Daoy (cell line): ENCODE measurements at places on chromosomes 4 and X. TPM values are rescaled to one million over a fixed set of nuclear protein-coding genes. Genes with fewer than 3 reads are reported as not detected.

FAM47E gene
- total RNA-seq = 0.11 and 2.8 TPM in 2 replicates

KCND1 gene
- 0.18 and 0.46 TPM in 2 replicates for total RNA-seq

SASH3 gene
- total RNA-seq = not detected in 2 replicates

ZXDA gene
- total RNA-seq = 2.1 and 2.4 TPM in 2 replicates

NDP gene
- total RNA-seq = 0.06 TPM in 1 of 2 replicates, not detected in the other

ARX gene
- not detected in 2 replicates for total RNA-seq

F11 gene
- not detected in 2 replicates for total RNA-seq

COL25A1 gene
- total RNA-seq = 0.33 and 0.74 TPM in 2 replicates

MGAT4D gene
- total RNA-seq = not detected in 2 replicates

OPHN1 gene
- total RNA-seq = 2.6 and 3.1 TPM in 2 replicates

RASGEF1B gene
- total RNA-seq = 0.68 and 1.1 TPM in 2 replicates

VSIG4 gene
- not detected in 2 replicates for total RNA-seq

LRPAP1 gene
- total RNA-seq = 110 and 113 TPM in 2 replicates

DKK2 gene
- total RNA-seq = 2.7 and 5.5 TPM in 2 replicates

ANKRD50 gene
- 2.8 and 3.2 TPM in 2 replicates for total RNA-seq

LNX1 gene
- 2.5 and 10.2 TPM in 2 replicates for total RNA-seq

CCDC158 gene
- total RNA-seq = not detected in 2 replicates

FAM3A gene
- 8.2 and 11.3 TPM in 2 replicates for total RNA-seq

INPP4B gene
- 6.9 and 9.3 TPM in 2 replicates for total RNA-seq

SPANXD gene
- total RNA-seq = 1.5 TPM in 1 of 2 replicates, not detected in the other

PPBP gene
- not detected in 2 replicates for total RNA-seq

MYL5 gene
- total RNA-seq = 2.2 and 6.1 TPM in 2 replicates

ETDA gene
- total RNA-seq = not detected in 2 replicates

TTC29 gene
- total RNA-seq = not detected in 2 replicates

UBA6 gene
- total RNA-seq = 113 and 140 TPM in 2 replicates

CT47B1 gene
- total RNA-seq = not detected in 2 replicates

FGF2 gene
- total RNA-seq = 4.2 and 5.5 TPM in 2 replicates

GUCY1A1 gene
- total RNA-seq = 1.4 and 1.5 TPM in 2 replicates

NPY1R gene
- 0.57 TPM in 1 of 2 replicates, not detected in the other for total RNA-seq

BANK1 gene
- total RNA-seq = 0.03 TPM in 1 of 2 replicates, not detected in the other

MAGEA4 gene
- not detected in 2 replicates for total RNA-seq

USP17L13 gene
- total RNA-seq = not detected in 2 replicates

C1QTNF7 gene
- total RNA-seq = not detected in 2 replicates

DBET gene
- total RNA-seq = not detected in 2 replicates

TAF7L gene
- 0.06 and 0.17 TPM in 2 replicates for total RNA-seq

RASL11B gene
- total RNA-seq = 1.8 and 2.0 TPM in 2 replicates
